ENCODE measurements at places on chromosomes 7 and 10. TPM values are rescaled to one million over a fixed set of nuclear protein-coding genes. Genes with fewer than 3 reads are reported as not detected.
A peak's percentile ranks its signal among the peaks of the same experiment; 100 is the strongest.

The INTS15 gene
- 38.1 TPM for total RNA-seq

DNA sequence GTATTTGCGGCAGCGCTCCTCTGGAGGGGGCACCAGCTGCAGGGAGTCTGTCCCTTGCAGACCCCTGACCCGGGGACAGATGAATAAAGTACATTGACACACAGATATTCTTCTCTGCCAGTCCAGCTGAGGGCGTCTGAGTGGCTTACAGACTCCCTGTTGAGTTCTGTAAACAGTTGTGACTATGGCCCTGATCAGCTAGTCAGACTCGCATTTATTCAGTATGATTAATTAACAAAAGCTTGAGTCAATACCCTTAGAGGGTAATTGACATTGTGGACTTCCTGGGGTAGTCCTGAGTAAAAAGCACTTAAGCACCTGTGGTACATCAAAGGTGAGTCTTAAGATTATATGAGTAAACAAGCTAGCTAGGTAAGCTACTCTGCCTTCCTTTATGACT is 21.0 kb downstream of the ANKRD30A start:
- no peak for DNase-seq

- peak; percentile 42 for DNase-seq
Observed at GRCh38 chr7:124689523-124689922, 76.1 kb downstream of the GPR37 start.

GRCh38 chr10:125911990-125912389 is 15.6 kb downstream of the FANK1 start:
- DNase-seq: no peak

DNA sequence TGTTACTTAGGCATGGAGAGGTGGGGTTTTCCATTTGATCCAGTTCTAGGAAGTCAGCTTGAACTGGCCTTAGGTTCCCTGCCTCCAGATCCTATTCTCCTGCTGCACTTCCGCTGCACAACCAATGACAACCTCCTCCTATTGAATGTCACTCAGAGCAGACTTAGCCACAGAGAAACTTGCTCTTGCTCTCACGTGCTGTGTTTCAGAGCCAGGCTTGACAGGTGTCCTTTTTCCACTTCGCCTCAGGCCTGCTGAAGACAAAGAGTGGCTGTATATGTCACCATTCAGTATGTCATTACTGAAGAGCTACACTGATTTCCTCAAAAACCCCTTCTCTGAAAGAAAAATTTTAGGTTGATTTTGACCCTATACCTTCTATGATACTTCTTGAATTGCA is 115.4 kb upstream of the ETV1 start:
- no peak for DNase-seq

- no peak for DNase-seq
Observed at GRCh38 chr10:43040482-43041256, 36.2 kb upstream of the RET start.
